ENCODE measurements at places on chromosomes 16 and 17. TPM values are rescaled to one million over a fixed set of nuclear protein-coding genes. Genes with fewer than 3 reads are reported as not detected.
A peak's percentile ranks its signal among the peaks of the same experiment; 100 is the strongest.

GRCh38 chr17:61363601-61364462 is 35.8 kb upstream of the TBX2 start:
- H3K27ac ChIP-seq: no peak overlapping the region
- no peak overlapping the region for H3K4me3 ChIP-seq
- H3K36me3 ChIP-seq: no peaks in the 10 kb centered on the region
- DNase-seq: no peak

The ALOXE3 gene
- 0.81 TPM for total RNA-seq

The TP53TG3 gene
- not detected for total RNA-seq

DNA sequence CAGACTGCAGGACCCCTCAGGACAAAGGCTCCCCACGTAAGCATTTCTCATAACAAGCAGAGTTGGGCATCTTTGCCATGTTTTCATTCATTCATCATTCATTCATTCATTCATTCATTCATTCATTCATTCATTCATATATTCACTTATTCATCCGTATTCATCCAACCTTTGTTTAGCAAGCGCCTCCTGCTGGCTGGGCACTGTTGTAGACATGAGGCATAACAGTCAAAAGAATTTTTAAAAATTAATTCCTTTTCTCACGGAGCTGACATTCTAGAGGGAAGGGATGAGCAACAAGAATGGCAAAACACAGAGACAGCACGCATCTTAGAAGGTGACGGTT is 351.7 kb upstream of the TNRC6C start:
- H3K4me3 ChIP-seq: no peak overlapping the region
- H3K36me3 ChIP-seq: no peaks in the 10 kb centered on the region
- H3K27ac ChIP-seq: no peak overlapping the region
- H3K4me1 ChIP-seq: peaks cover 22% of the 10 kb centered on the region
- no peak for DNase-seq

DNA sequence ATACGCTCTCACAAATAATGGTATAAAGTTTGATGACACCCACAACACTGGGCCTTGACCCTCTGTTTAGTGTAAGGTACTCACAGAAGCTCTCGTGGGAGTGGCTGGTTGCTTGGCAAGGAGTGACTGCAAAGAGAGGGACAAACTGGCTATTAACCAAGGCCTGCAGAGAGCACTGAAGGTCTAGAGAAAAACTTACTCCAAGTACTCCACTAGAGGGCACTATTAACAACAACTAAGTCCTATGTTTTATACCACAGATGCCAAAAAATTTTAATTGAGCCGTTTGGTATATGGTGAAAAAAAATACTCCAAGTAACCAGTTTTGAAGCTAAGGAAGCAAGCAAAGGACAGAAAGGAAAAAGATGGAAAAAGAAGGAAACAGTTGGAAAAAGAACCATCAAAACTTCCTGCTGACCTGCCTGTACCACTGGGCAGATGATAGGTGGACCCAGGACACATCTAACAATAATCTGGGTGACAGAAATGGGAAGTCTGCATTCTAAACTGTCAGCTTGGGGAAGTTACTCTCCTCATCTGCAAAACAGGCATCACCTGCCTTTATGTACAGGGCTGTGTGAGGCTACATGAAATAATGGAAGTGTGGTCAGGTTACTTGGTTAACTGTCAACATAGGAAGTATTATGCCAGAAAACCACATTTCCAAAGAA is 23.2 kb downstream of the DYNC1LI2 start:
- DNase-seq: no peak
- no peaks in the 10 kb centered on the region for H3K4me1 ChIP-seq
- H3K27ac ChIP-seq: no peak overlapping the region
- no peaks in the 10 kb centered on the region for H3K27me3 ChIP-seq
- peaks cover 80% of the 10 kb centered on the region for H3K36me3 ChIP-seq
- H3K4me3 ChIP-seq: no peak overlapping the region

- no peak for DNase-seq
- H3K4me3 ChIP-seq: no peak overlapping the region
- no peak overlapping the region for H3K27ac ChIP-seq
- no peaks in the 10 kb centered on the region for H3K27me3 ChIP-seq
- H3K4me1 ChIP-seq: no peaks in the 10 kb centered on the region
Measured at GRCh38 chr16:21226749-21227148, 6.8 kb upstream of the ANKS4B start.

DNA sequence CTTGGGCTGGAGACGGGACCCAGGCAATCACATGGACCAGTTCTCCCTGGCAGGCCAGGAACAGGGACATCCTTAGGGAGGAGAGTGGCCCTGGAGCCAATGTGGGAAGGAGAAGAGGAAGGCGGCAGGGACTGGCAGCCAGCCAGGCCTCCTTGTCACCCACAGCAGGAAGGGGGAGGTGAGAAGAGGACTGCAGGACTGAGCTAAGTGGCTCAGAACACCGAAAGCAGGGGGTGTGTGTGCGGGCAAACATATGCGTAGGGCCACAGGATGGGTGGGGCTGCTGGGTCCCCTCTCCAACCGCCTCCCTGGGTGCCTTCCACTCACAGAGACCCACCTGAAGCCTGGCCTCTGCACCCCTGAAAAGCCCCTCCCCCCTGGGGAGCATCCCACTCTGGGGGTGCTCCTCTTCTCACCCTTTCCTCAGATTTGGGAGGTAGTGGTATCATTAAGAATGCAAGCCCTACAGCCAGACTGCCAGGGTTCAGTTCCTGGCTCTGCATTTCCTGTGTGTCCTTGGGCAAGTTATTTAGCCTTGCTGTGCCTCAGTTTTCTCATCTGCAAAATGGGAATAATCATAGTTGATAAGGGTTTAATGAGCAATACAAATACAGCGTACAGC is 8.1 kb downstream of the PNMT start:
- H3K36me3 ChIP-seq: no peaks in the 10 kb centered on the region
- peak overlapping the region; percentile 52 for H3K27ac ChIP-seq
- H3K4me1 ChIP-seq: peaks cover 69% of the 10 kb centered on the region
- peak; percentile 90 for DNase-seq
- H3K27me3 ChIP-seq: no peaks in the 10 kb centered on the region

GRCh38 chr17:2259769-2260536 is 43.6 kb downstream of the SMG6 start:
- H3K27ac ChIP-seq: peak overlapping the region; percentile 63
- peak; percentile 24 for DNase-seq
- peaks cover 68% of the 10 kb centered on the region for H3K4me1 ChIP-seq
- H3K27me3 ChIP-seq: no peaks in the 10 kb centered on the region
- peak overlapping the region; percentile 12 for H3K4me3 ChIP-seq
- H3K36me3 ChIP-seq: no peaks in the 10 kb centered on the region

The SDK2 gene
- total RNA-seq: 8.1 TPM

The TNRC6A gene
- total RNA-seq: 70.4 TPM

DNA sequence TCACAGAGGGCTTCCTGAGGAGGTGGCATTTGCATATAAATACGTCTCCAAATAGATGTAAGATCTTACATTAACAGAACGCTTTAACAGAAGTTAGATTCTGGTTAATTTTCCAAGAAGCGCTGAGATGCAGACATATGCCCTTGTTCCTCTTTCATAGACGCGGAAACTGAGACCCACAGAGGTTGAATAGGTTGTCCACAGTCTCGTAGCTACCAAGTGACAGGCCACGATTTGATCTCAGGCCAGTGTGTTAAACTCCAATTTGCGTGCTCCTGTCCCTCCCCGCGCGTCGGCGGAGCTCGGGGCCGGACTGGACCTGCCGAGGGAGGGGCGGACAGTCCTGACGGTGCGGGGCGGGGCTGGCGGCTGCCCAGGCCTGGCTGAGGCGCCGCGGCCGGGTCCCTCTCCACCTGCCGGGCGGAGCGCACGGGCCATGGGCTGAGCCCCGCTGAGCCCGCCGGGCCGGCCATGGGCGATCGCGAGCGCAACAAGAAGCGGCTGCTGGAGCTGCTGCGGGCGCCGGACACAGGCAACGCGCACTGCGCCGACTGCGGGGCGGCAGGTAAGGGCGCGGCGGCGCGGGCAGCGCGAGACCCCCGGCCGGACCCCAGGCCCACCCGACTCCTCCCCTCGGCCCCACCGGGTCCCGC is at the start of gene ADAP2:
Gene ADAP2, plus strand, starts transcription at position 402 of the 653 bp plus-strand sequence. Its CDS starts 70 bp downstream, at position 472.
- no peaks in the 10 kb centered on the region for H3K36me3 ChIP-seq
- H3K4me3 ChIP-seq: peak within 1 kb of the TSS; percentile 35
- peaks cover 15% of the 10 kb centered on the region for H3K4me1 ChIP-seq
- no peak for DNase-seq
- H3K27me3 ChIP-seq: peaks cover 44% of the 10 kb centered on the region
- no peak within 1 kb of the TSS for H3K27ac ChIP-seq

The ALOX15B gene
- total RNA-seq: not detected

GRCh38 chr17:68060336-68060735 is 24.8 kb downstream of the KPNA2 start:
- no peak overlapping the region for H3K4me3 ChIP-seq
- no peak for DNase-seq
- H3K27ac ChIP-seq: no peak overlapping the region
- no peaks in the 10 kb centered on the region for H3K36me3 ChIP-seq

DNA sequence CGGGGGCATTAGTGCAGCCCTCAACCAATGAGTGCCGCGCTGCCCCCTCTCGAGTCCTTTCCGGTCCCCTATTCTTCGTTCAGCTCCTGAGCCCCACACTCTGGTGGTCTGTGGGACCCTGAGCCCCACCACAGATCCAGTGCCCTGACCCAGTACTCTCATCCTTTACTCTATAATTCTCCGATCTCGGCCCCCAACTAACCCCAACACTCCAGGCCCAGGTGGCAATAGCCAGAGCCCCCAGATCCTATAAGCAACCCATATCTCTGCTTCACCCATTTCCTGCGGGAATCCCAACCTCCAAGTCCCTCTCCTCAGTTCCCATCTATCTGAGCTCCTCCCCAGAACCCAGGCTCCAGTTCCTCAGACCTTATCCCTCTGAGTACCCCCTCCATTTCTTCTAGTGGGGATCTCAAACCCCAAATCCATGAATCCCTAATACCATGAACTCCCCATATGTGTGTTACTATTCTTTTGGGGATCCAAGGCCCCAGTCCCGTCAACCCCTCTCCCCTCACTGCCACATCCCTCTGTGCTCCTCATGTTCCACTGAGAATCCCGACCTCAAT is 1.0 kb upstream of the TBC1D10B start:
- peaks cover 13% of the 10 kb centered on the region for H3K36me3 ChIP-seq
- peaks cover 54% of the 10 kb centered on the region for H3K4me1 ChIP-seq
- H3K27me3 ChIP-seq: no peaks in the 10 kb centered on the region
